ENCODE measurements at places on chromosomes 4 and X.

DNA sequence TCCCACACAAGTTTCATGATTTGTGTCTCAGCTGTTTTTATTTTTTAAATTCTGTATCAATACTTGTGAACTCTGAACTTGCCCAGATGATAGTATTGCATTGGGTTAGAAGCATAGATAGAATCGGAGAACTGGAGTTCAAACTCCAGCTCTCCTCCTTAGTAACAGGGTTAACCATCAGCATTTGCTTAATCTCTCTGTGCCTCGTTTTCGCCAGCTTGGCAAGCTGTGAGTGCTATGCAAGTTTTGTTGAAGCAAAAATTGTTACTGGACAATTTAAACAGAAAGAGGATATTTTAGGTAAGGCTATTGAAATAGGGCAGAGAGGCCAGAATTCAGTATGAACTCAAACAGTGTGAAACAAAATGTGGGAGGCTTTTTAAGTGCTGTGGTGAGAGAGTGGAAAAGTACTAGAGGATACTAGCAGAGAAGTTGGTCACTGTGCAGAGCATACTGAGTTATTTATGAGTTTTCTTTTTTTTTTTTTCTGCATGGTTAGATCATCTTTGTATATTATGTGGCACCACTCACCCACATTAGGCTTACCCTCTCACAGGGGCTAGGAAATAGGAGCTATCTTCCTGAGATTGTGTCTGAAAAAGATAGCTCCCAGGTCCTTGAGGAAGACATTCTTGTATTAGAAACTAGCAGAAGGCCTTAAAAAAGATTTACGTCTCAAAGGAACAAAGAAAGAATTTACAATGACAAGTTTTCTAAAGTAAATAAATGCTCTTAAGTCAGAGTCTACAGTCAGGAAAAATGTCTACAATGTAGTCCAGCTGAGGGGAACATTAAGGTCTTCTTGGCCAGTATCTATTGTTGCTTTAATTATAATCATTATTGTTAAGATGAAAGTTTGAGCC lies 1126.6 kb downstream of the FAT4 start:
- DNase-seq, result no peak

DNA sequence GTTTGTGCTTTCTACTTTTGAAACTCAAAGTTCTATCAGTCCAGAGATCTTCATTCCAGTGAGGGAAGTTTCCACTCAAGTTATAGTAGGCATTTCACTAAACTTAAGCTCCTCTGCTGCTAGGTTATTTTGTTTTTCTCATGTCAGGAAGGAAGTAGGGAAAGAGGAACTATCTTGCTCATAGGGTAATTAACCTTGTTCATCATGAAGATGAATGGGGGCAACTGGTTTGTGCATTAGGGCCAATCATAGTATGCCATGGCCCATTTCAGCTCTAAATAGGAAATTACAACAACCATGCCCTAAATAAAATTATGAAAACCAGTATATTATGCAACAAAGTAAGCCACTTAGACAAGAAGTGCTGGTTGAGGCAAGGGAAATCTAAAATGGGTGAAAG lies 804.7 kb upstream of the NDST4 start:
- no peak for DNase-seq

GRCh38 chr4:66273110-66273509 lies 602.8 kb upstream of the EPHA5 start:
- DNase-seq, result no peak

DNA sequence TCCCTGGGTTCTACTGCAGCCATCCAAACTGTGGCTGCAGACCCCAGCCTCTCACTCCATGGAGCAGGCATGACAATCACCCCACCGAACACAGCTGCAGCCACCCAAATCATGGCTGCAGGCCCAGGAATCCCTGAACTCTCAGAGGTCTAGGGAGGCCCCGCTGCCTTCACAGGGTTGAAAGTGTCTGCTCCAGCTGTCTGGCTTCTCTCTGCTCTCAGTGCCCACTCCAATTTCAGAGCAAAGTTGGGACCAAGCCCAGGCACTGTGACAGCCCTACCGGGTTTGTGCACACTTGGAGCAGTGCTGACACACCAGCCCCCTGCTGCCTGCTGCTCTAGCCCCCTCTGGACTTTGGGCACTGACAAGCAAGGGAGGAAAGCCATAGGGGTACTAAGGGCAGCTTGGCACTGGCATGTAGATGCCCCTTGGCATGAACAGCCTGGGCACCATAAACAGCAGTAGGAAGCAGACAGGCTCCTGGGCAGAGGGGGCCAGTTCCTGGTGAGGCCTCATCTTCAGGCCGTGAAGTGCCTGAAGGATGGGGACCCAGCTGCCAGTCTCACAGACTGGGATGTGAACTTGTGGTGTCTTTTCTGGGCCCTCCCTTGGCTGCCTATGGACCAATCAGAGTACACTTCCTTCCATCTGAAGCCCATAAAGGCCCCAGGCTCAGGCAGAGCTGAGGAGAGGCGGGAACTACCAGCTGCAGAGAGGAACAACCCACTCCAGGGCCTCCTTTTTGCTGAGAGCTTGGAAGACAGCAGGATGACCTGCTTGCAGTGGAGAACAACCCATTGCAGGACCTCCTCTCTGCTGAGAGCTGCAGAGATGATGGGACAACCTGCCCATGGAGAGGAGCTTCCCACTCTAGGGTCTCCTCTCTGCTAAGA lies 68.8 kb downstream of the TECRL start:
- no peak for DNase-seq

DNA sequence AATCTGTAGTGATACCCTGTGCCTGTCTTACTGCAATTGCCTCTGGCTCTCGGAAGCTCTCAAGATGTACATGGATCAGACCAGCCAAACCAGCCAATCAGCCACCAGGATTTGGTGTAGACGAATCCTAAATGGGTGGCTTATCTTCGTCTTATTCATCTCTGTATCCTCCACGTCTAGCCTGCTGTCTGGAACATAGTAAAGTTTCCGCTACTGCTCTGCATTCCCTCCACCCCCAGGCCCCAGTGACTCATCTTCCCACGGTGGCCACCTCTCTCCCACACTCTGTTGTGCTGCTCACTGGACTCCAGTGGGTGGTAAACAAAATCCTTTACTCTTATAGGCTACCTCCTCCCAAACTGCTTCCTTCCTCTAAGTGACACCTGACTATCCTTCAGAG lies 37.8 kb downstream of the SEPTIN6 start:
- peak; percentile 59 for DNase-seq

DNA sequence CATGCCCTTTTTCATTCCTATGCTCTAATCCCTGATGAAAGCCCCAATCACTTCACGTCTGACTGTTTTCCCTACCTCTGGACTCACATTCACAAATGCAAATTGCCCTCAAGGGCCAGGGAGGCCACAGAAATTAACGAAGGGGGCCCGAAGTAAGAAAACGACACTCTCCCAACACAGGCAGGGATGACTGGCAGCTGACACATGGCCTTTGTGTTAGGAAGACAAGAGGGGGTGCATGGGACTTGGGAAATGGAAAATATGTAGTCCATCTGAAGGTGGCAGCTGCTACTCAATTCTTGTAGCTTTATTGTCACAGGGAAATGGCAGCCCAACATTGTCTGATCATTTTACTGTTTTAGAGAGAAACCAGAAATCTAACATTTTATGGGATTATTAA lies 12.3 kb upstream of the SPARCL1 start:
- no peak for DNase-seq

DNA sequence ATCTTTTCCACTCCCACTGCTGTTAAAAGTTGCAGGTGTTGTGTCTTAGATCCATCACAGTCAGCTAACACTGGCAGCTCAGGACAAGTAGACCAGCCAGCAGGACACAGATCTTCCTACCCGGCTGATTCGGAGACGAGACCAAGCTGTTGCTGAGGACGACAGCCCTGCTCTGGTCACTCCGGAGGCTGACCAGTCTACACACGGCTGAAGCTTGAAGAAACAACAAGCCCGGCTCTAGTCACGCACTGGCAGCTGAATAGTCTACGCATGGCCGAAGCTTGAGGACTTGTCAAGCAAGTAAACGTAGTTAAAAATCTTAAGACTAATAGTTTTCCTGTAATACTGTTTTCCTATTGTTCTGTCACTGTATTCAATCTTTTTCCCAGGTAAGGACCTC lies 1.8 kb downstream of the ACOX3 start:
- no peak for DNase-seq

GRCh38 chrX:6052111-6052745 lies 176.4 kb downstream of the NLGN4X start:
- no peak for DNase-seq

DNA sequence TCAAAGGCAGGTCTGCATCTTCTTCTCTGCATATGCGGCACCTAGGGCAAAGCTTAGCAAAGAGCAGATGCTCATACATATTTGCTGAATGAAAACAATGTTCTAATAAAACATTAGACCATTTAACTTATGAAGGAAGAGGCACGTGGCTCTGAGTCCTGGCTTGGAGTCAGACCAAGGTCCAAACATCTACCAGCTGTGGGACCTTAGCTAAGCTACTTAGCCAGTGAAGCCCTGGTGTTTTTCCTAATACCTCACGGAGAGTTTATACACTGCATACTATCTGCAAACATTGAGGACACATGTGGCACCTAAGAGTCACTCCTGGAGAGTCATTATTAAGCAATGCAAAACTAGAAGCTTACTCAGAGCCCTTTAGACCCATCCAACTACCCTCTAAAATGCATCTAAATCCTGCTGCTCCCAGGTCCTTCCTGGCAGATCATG lies 9.0 kb downstream of the PDGFC start:
- no peak for DNase-seq

GRCh38 chr4:127425202-127425845 lies 207.4 kb upstream of the INTU start:
- DNase-seq, result no peak

GRCh38 chrX:19604375-19604774 lies 89.1 kb upstream of the MAP3K15 start:
- DNase-seq, result no peak

DNA sequence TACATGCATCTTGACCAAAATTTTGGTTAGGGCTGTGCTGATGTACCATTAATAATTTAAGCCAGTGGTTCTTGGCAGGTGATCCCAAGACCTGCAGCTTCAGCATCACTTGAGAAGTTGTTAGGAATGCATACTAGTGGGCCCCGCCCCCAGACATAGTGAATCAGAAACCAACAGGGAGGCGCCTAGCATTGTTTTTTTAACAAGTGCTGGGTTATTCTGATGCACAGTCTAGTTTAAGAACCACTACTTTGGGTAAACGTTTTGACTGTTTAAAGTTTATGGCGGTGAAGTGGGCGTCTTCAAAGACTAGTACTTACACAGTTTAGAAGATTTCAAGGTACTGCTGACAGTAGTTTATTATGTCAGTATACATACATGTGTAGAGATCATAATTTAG lies 23.6 kb downstream of the FAM199X start:
- DNase-seq, result no peak

DNA sequence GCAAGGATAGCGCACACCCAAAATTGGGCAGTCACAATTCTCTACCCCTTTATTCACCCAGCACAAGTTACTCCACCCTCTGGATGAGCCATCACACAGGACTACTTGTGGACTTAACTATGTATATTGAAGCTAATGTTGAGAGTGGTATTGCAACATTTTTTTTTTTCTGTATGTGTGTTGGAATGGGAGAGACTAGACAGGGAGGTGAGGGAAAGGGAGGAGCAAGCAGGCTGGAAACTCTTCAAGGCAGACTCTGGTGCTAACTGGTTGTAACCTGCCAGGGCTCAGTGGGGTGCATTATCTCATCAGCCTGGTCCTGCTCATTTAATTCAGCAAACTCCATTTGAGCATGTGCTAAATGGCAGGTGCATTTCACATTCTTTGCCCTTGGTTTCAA lies 18.4 kb upstream of the CWH43 start:
- no peak for DNase-seq

GRCh38 chr4:182416067-182416466 lies 172.9 kb downstream of the TENM3 start:
- DNase-seq, result no peak

- DNase-seq, result peak; percentile 45
Observed at GRCh38 chr4:47668810-47669408, 169.0 kb downstream of the CORIN start.

DNA sequence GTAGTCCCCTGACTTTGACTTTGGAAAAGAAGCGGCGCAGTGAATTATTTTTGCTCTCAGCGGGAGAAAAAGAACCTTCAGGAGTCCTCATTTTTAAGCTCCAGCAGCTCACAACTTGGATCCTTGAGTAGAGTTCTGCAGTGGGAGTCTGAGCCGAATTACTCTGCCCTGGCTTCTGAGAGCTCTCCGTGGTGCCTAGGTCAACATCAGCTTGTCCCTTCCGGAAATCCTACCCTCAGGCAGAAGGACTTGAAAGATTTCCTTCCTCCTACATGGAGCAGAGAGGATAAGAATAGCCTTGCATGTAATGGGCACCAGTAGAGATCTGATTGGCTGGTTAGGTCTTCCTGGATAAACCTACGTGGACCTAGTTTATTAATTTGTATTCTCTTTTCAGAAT lies 549.7 kb upstream of the TENM3 start:
- no peak for DNase-seq

DNA sequence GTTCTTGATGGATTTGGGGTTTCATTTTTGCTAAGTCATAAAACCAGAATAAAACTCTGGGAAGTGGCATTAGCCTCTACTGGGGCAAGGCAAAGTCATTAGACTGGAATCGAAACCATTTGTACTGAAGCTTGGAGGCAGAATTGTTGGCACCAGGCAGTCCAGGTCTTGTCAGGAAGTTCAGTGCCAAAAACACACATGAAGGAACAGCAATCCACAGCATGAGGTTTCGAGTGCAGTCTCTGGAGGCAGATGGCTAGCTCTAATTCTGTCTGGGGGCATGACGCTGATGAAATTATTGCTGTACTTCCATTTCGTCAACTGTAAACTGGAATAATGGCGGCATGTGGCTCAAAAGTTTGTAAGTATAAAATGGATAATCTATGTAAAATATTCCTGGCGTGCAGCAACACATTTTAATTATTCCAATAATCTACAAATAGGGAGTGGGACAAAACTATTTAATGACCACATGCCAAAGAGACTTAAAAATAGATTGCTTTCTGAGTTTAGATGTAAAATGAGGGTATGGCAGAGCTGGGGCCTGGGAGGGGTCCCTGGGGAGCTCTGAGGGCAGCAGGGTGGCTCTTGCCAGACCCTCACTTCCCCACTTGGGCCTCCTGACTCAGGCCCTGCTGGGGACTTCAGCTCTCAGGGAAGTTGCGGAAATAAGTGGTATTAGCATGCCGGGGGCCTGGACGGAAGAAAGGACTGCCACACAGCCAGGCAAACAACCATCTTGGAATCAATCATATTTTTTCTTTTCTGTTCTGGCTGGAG lies 18.8 kb upstream of the CENPU start:
- DNase-seq, result no peak

- DNase-seq, result no peak
Observed at GRCh38 chrX:22025751-22026150, 6.4 kb upstream of the PHEX start.

- DNase-seq, result no peak
Observed at GRCh38 chr4:63729519-63729918, 679.7 kb downstream of the TECRL start.

GRCh38 chrX:36445566-36445965 lies 526.0 kb downstream of the CFAP47 start:
- DNase-seq, result no peak

DNA sequence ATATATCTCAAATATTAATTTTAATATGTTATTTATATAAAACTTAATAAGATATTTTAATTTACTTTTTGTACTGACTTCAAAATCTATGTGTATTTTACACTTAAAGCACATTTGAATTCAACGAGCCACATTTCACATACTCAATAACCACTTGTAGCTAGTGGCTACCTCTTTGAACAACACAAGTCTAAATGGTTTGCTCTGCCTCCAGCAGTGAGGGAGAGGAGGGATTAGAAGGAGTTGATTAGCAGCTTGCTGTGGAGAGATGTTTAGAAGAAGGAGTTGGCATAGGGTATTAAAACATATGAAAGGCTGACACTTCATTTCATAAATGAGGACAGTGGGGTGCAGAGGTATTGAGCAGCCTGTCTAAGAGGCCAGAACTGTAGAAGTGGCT lies 124.0 kb downstream of the ARHGAP24 start:
- no peak for DNase-seq

All from K562 (cell line).